D341Med (cell line): ENCODE measurements at places on chromosomes 5 and 9.

- DNase-seq: no peak
These were observed 29.9 kb downstream of the SV2C start for GRCh38 chr5:76113103-76113502.

DNA sequence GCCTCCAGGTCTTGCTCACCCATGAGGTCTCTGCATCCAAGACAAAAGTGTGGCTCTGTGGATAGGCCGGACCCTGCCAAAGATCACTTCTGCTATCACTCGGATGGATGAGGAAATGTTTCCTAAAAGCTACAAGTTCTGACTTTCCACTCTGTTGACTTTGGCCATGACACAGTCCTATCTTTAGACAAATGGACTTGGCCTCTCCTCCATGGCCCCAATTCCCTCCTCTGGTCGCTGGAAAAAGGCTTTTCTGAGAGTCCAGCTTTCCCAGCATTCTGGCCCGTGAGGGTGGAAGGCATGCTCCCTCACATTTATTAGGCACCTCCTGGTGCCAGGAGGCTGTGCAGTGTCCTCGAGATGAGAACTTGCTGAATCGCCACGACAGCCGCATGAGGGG is 83.1 kb downstream of the COL27A1 start:
- no peak for DNase-seq

DNA sequence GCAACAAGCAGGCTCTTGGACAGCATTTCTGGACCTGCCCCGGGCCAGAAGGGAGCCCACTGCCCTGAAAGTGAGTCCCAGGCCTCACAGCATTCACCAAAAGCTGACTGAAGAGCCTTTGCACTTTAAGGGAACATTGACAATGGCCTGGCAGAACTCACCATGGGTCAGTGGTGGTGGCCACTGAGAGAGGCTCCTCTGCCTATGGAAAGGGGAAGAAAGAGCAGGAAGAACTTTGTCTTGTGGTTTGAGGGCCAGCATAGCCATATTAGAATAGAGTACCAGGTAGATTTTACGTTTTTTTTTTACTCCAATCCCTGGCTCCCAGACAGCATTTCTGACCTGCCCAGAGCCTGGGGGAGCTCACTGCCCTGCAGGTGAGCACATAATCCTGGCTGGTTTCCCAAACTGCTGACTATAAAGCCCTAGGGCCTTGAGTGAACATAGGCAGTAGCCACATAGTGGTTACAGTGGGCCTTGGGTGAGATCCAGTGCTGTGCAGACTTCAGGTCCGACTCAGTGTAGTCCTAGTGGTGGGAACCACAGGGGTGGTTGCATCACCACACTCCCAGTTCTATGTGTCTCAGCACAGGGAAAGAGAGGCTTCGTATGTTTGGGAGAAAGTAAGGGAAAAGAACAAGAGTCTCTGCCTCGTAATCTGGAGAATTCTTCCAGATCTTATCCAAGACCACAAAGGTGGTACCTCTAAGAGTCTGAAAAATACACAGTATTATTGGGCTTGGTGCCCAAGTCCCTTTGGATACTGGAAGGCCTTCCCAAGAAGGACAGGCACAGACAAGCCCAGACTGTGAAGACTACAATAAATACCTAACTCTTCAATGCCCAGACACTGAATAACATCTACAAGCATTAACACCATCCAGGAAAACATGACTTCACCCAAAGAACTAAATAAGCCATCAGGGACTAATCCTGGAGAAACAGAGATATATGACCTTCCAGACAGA is 89.5 kb downstream of the TSSK1B start:
- no peak for DNase-seq

DNA sequence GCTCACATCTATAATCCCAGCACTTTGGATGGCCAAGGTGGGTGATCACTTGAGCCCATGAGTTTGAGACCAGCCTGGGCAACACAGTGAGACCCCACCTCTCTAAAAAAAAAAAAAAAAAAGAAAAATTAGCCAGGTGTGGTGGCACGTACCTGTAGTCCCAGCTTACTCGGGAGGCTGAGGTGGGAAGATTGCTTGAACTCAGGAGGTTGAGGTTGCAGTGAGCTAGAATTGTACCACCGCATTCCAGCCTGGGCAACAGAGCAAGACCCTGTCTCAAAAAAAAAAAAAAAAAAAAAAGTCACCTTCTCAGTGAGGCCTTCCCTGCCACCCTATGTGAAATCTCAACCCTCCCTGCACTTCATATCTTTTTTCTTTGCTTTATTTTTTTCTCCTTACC is 14.0 kb upstream of the SEPTIN8 start:
- no peak for DNase-seq
